Effector memory CD4-positive, alpha-beta T cell (primary cell): ENCODE measurements at places on chromosomes 1 and 21.

DNA sequence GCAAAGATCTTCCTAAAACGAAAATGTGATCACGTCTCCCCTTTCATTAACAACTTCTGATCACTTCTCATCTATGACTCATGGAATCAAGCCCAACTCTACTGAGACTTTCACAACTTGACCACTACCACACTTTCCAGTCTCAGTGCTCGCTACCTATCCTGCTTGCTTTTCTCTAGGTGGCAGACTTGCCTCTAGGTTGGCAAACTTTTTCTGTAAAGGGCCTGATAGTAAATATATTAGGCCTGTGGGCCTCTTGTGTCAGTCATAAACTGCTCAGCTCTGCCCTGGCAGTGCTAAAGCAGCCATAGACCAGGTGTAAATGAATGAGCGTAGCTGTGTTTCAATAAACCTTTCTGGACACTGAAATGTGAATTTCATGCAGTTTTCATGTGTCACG lies 21.5 kb upstream of the HMGB4 start:
- DNase-seq: no peak

- no peak for DNase-seq
Observed at GRCh38 chr1:116312681-116313069, 60.4 kb upstream of the ATP1A1 start.

DNA sequence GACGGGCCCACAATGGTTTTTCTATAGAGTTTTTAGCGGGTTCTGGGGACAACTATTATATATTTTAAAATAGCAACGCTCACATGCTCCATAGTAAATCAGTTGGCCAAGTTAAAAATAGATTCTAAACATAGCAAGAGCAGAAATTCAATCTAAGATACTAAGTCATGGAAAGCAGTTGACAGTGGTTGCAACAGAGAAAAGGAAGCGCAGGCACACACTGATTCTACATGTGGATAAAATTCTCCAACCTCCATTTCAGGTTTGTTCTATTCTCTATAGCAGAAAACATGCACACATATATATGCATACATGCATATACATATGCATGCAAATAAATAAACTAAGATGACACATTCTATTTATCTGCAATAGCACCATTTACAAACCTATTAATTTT lies 89.6 kb upstream of the HNRNPU start:
- DNase-seq: no peak

DNA sequence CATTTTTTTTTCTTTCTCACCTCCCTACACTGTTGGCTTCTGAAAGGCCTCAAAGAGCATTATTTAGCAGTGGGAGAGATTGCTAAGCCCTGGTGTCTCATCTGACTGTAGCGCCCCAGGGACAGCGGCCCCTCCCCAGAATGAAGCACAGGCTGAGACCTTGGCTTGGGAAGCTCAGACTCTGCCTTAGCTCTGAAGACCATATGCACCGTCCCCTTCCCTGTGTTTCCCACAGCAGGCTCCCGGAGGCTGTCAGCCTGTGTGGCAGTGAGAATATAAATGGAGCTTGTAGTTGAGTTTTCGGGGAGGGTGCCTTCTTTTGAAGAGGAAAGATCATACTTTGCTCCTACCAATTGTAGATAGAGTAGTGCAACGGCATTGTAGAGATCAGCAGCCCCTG lies 25.3 kb downstream of the SMYD2 start:
- no peak for DNase-seq

DNA sequence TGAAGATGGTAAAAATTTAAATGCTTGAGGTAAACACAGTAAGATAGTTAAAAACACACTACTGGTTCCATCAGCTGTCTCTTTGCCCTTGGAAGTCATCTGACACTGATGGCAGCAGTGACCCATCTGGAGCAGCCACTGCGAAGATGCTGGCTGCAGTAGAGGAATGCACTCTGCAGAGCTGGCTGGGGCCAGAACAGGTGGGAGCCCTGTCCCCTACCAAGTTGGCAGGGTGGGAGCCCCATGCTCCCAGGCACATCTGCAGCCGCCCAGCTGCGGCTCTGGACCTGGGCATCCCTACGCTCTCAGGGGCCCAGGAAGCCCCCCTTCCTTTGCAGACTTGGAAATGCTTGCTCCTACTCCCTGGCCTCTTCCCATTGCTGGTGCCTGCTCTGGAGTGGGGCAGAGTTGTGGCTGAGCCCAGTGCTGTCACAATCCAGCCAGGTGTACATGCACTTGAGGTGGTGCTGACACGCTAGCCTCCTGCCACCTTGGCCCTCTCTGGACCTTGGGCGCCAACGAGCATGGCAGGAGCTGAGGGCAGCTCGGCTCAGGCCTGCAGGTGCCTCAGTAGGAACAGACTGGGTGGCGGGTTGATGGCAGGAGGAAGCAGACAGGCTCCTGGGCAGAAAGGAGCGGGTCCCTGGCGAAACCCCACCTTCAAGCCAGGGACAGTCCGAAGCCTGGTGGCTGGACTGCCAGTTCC lies 227.0 kb downstream of the FGGY start:
- DNase-seq: no peak
